NCI-H446 (cell line): ENCODE measurements at places on chromosomes 16 and 17.

- no peak for DNase-seq
Observed at GRCh38 chr16:54489225-54490111, 202.9 kb upstream of the IRX3 start.

DNA sequence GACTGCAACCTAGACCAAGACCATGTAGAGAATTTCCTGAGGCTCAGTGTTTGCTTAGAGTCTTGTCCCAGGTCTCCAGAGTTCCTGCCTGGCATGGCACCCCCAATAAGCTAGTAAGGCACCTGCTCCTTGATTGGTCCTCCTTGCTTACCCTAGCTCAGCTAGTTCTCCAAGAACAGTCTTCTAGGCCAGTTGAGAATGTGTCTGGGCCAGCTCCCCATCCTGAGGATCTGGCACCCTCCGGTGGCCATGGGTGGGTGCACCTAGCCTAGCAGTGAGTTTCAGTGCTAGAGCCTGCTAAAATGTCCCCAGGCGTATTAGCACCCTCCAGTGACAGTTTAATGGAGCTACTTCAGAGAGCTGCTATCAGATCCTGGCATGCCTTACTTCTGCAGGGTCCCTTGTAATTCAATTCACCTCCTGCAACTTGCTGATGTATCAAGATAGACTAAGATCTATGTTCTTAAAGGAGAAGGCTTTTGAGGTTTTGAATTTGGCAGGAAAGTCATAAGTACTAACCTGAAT lies 44.4 kb upstream of the MED13 start:
- peak; percentile 42 for DNase-seq

DNA sequence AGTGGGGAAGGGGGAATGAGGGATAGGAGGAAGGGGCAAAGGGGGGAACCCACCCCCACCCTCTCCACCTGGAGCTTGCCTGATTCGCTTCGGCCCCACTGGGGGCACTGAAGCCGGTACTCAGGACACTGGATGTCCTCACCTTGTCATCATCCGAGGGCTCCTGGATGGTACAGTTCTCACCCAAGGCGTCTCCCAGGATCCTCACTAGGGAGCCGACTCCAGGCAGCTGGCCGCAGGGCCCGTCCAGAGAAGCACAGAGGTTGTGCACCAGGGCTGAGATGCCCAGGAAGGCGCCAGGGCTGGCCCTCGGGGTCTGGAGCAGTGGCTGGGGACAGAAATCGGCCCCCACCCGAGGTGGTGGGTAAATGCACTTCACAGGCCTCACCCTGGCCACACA lies 92.3 kb downstream of the LITAF start:
- no peak for DNase-seq

- DNase-seq, result no peak
Observed at GRCh38 chr17:44794851-44795413, 35.2 kb downstream of the GJC1 start.

DNA sequence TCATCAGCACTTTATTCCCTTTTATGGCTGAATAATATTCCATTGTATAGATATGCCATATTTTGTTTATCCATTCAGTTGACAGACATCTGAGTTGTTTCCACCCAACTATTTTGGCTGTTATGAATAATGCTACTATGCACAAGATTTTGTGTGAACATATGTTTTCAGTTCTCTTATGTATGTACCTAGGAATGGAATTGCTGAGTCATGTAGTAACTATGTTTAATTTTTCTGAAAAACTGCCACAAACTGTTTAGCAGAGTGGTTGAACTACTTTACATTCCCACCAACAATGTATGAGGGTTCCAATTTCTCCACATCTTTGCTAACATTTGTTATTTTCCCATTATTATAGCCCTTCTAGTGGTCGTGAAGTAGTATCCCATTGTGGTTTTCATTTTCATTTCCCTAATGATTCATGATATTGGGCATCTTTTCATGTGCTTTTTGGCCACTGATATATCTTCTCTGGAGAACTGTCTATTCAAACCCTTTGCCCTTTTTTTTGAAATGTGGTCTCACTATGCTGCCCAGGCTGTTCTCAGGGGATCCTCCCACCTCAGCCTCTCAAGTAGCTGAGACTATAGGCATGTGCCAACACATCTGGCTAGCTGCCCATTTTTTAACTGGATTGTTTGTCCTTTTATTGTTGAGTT lies 26.3 kb downstream of the SMURF2 start:
- DNase-seq, result no peak
